Activated naive CD4-positive, alpha-beta T cell treated with anti-CD3 and anti-CD28 coated beads for 36 hours (primary cell): ENCODE measurements at places on chromosomes 6 and 20.
A peak's percentile ranks its signal among the peaks of the same experiment; 100 is the strongest.

DNA sequence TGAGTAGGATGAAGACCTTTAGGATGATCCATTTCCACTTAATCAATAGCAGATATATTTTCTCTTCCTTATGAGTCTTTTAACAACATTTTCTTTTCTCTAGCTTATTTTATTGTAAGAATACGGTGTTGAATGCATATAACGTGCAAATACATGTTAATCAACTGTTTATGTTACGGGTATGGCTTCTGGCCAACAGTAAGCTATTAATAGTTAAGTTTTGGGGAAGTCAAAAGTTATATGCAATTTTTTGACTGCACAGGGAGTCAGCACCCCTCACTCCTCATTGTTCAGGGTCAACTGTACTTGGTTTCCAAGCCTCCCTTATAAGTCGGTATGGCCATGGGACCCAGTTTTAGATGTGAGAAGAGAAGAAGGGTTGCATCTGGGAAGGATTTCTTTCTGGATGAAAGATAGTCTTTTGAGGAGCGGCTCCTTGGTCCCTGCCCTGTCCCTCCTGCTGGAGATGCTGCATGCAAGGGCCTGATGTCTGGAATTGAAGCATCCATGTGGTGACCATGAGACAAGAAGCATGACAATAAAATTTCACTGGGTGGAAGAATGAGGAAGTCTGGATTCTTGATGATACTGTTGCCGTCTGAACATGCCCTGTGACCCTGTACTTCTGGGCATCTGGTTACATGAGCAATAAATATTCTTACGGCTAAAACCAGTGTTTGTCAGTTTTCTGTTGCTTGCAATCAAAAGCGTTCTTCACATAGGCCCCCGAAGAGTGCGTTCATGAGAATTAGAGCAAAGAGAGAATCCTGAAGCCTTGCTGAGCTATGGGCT lies 194.7 kb upstream of the PMEPA1 start:
- DNase-seq: no peak

DNA sequence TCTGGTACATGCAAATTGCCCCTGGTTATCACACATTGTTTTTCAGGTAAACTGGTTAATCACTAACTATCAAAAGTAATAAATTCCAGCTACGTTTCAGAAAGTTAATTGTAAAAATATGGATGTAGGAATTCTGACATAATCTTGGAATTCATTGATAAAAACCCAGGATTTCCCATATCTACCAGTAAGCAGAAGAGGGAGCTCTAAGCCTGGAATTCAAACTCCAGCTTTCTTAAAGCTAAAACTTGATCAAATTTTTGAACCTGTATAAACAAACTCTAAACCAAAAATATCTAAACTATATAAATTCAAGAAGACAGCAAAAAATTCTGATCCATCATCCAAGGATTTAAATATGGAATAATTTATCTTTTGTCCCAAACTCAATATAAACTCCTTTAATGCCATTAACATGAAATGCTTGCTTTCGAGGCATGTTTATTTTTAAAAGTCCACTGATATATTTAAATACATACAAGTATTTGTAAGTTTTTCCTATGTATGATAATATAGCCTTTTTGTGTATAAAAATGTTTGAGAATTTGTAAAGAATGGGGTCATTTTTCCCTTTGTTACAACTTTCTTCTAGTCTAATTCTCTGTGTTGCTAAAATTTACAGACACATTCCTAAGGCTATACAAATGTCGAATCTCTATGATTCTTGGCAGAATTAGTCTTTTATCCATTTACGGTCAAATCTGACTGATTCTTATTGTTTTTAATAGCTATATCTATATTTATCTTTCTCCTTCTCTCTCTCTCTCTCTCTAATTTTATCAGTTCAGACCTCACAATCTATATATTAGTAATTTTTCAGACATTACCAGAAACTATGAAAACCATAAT lies 91.4 kb upstream of the RNF217 start:
- DNase-seq: no peak

- no peak for DNase-seq
Observed at GRCh38 chr20:53101992-53102760, 130.0 kb downstream of the TSHZ2 start.

DNA sequence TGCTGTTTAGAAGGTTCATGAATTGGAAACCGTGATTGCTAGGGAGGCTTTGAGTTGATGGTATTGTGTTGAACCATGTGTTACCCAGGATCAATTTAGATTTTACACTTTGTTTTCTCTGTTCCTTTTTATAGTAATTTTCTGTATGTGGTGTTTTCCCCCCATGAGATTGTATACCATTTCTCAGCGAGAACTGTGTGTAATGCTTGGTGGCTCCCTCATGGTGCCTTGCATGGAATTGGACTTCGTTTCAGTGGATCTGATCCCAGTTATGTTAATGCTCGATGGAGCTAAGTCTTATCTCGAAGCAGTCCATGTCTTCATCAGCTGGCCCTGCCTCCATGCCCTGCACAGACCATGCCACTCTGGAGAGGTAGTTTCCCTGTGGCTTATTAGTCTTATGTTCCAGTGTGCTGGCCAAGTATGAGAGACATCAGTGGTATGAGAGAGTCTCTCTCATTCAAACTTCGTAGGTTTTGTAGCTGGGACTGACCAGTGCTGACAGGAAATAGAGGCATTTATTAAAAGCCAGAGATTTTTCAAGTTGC lies 18.7 kb downstream of the PTPN1 start:
- peak; percentile 24 for DNase-seq

DNA sequence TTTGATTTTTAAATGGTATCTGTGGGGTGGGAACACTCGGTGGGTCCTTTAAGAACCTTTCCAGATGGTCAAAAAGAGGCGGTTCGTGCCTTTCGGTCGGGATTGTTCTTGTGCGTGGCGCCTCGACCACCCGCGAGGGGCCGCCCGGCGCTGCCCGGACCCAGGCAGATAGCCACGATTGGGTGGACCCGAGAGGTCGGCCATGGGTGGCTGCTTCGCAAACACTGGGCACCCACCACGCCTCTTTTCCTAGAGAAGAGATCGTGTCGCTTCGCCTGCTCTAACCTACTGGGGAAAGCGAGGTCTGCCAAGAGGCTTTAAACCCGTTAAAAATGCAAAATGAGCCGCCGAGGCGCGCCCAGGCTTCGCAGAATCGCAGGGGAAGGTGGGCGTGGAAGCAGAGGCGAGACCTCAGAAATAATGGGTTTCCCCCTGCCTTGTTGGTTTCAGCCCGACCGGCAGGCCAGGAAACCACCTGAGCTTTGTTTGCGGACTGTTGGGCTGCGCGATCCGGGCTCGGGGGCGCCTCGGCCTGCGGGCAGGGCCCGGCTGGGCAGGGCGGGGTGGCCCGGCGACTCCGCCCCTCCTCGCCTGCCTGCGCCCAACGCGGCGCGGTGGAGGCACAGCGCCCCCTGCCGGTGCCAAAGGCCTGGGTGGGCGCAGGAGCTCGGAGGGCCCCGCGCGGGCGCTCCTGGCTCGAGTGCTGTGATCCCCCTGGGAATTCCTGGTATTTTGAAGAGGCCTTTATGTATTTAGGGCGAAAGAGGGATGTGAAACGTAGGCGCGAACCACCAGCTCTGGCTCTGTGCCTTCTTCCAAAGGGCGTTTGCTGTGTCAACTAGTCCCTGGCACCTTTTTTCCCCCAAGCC lies 1.6 kb downstream of the MARCKS start:
- peak; percentile 83 for DNase-seq

- DNase-seq: no peak
Observed at GRCh38 chr6:165506657-165507056, 156.4 kb downstream of the PDE10A start.

DNA sequence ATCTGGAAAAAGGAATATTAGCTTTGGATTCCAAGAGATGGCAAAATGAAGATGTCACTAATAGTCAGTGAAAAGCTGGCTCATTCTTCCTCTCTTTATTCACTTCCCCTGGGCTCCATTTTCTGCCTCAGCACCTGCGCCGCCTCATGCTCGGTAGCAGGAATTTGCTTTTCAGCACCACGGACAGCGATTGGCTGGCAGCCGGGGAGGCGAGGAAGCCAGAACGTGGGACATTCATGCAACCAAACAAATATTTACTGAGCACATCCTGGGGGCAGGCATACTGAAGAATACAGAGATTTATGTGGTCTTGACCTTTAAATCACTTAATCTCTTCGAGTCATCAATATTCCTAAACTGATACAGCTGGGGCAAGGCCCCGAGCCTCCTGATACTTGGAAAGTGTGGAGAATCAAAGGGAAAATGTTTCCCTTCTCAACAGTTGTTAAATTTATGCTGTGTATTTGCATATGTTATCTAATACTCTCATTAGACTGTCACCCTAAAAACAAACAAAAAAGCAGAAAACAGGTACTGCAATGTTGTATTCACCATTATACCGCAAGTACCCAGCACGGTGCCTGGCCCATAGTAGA lies 12.1 kb upstream of the PDYN start:
- DNase-seq: peak; percentile 84

DNA sequence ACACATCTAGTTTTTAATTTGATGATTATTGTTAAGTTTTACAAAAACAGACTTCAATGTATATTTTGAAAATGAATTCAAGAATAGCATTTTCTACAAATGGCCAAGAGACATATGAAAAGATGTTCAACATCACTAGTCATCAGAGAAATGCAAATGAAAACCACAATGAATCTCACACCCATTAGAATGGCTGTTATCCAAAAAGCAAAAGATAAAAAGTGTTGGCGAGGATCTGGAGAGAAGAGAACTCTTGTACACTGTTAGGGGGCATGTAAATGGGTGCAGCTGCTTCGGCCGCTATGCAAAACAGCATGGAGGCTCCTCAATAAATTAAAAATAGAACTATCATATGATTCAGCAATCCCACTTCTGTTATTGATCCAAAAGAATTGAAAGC lies 185.8 kb upstream of the CCN2 start:
- DNase-seq: no peak

DNA sequence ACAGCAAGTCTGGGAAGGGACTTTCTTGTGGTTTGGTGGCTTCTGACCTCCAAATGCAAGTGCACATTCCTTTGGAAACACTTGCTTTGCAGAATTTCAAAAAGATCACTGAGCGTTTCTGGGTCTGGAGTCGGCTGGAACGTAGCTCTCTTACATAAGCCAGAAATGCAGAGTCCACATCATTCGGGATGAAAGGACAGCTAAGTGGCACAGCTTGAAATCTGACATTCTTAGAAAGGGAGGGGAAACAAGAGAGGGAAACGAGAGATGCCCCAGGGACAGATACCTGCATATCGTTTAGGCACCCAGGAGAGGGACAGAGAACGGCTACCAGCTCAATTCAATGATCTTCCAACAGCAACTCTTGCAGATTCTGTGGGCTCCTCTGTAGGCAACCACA lies 118.7 kb downstream of the NFATC2 start:
- no peak for DNase-seq

- DNase-seq: no peak
Observed at GRCh38 chr6:44131892-44132291, 4.5 kb downstream of the TMEM63B start.

GRCh38 chr6:158752613-158753012 lies 66.6 kb downstream of the EZR start:
- DNase-seq: no peak

DNA sequence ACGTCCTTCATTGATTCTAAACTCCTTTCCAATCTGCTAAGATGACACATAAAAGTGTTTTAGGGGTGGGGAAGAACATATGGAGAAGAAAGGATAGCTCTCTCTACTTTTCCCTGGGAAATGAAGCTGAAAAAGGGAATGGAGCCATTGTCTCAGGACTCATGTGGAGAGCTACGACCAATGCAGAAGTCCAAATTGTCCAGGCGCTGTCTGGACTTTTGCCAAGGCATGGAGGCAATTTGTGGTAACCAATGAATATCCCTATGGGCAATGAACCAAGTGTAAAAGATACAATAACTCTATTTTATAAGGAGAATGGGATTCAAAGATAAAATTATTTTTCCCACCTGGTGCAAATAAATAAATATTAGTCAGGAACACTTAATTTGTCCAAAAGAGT lies 16.1 kb downstream of the FBXL4 start:
- no peak for DNase-seq

DNA sequence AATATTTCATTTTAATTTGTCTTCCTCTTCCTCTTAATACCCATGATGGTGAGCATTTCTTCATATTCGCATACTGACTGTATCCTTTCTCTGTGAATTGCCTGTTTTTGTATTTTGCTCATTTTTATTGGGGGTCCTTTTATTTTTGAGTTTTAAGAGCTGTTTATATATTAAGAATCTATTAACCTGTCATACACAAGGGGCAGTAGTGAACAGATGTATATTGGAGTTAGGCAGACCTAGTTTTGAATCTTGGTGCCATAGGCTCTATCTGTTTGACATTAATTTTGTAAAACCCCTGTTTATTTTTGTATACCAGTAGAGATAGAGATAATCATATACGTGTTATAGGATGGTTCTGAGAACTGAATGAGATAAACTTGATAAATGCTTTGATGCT lies 3.1 kb upstream of the WFDC5 start:
- no peak for DNase-seq

DNA sequence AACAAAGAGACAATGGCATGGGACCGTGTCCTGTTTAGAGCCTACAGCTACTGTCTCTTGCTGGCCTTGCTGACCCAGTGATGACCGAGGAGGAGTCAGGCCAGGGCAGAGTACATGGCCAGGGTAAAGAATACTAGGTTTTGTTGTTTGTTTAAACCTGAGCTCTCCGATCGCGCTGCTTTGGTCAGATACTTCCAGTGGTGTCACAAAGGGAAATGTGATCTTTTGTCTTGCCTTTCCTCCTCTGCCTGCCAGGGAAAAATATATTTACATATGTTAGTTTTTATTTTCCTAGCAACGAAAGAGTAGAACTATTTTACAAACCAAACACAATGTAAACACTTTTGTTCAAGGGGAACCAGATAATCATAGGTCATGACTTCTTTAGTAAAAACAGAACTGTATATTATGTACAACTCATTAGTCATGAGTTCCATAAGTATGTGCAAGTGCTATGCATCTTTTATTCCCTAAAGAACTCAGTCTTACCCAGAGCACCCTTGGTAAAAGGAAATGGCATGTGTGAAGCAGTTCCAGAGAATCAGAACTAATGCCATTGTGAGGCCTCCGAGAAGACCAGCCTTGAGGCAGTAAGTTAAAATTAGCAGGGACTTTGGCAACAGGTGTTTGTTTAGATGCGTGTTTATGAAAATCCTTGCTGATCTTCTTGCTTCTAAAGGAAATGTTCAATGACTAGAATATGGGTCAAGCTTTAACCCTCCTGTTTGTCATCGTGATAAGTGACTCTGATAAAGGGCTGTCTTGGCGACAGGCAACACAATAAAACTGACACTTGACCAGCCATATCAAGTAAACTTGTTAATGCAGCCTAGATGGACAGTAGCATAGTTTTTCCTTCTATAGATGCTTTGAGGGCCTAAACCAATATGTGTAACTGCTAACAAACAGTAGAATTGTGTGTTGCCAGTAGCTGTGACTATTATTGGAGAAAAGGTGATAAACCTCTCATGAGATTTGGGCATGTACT lies 204.6 kb downstream of the NKAIN2 start:
- DNase-seq: no peak

DNA sequence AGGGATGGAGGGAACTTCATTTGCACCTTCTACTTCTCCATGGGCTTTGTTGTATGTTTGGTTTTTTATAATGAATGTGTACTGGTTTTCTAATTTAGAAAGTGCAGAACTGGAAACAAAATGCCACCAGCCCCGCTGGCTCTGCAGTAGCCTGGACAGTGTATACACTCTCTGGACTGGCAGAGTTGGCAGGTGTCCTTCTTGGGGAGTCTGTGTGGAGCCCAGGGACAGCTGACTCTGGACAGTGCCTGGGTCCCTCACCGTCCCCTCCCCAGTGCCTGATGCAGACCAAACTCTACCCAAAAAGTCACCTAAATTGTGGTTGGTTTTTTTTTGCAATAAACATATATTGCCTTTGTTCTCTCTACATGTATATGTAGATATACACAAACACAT lies 91.0 kb downstream of the SLC2A10 start:
- no peak for DNase-seq

- DNase-seq: no peak
Observed at GRCh38 chr6:74834967-74835366, 370.9 kb downstream of the COL12A1 start.
